Activated CD4-positive, alpha-beta T cell treated with anti-CD3 and anti-CD28 coated beads, Interleukin-2, amount 10 ng/mL, durations not matched to agents 24 days and 14 days (primary cell): ENCODE measurements at places on chromosomes 2 and 18. TPM values are rescaled to one million over a fixed set of nuclear protein-coding genes. Genes with fewer than 3 reads are reported as not detected.

VSNL1 gene
- not detected in 2 replicates for total RNA-seq

GRCh38 chr2:184540246-184540789, 58.0 kb upstream of the ZNF804A start:
- DNase-seq, result no peak

- peak; percentile 78 for DNase-seq
These were observed 3.0 kb upstream of the IRS1 start for GRCh38 chr2:226802573-226802972.

DNA sequence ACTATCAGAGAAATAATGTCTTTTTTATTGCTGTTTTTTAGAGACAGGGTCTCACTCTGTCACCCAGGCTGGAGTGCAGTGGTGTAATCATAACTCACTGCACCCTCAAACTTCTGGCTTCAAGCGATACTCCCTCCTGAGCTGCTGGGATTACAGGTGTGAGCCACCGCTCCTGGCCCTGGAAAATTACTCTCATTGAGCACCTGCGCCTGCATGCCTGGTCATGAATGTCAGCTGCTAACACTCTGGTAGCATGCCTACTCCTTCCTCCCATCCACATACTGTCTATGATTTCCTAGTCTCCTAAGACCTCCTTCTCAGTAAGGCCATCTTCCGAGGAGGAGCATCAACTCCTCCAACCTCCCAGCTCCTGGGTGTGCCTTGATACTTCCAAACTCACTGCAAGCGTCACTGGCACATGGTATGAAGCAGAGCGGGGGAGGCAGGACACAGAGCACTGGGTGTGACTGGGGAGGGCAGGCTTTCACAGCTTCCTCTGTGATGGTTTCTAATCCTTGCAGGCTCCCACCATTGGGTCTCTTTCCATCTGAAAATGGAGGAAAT, 1.6 kb upstream of the MAP2 start:
- DNase-seq, result no peak

DNA sequence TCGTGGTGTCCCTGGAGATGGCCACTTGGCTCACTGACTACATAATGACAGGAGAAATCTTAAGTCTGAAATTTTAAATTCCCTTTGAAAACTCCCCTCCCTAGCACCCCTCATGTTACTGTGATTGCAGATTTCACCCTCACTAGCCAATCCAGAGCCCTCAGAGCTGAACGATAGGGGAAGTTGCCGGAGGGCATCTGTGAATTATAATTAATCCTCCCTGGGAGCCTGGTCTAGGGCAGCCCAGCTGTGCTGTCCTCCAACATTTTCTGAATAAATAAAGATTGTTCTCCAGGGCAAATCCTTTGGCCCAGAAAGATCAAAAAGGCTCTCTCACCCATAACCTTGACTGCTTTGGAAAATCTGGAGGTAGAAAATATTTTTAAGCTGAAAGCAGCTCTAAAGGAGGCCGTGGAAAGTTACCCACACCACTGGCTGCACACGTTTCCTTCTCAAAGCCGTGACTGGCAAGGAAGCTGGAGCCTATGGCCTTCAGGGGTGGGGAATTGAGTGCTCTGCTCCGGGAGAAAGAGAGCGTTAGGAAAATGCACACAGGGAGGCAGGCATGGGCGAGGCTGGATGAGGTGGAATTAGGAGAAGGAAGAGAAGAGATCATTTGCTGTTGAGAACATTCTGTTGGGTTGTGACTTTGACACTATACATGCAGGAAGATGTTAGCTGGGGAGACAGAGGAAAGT, 68.9 kb upstream of the CNGA3 start:
- DNase-seq, result no peak

DNA sequence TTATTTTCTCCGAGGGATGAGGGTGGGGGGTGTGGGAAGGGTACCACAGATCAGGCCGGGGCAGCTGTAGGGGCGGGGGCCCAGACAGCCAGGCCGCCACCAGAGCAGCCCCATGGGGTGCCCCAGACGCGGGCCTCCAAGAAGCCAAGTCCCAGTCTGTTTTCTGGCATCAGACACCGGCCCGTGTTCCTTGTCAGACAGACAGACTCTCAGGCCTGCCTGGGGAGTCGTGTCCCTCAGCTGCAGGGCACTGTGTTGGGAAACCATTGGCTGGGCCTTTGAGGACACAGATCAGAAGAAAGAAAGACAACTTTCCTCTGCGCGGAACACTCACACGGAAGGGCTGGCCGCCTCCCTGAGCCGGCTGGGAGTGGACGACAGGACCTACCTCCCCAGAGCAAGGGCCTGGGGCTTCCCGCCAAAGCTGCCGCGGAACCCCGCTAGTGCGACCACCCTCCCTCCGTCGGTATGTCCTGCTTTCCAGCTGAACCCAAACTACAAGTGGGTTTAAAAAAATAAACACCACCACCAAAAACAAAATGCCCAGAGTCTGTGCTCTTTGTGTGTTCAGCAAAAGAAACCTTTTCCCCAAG, 88.0 kb downstream of the SMAD7 start:
- DNase-seq, result no peak
